ENCODE measurements at places on chromosomes 6 and 20. TPM values are rescaled to one million over a fixed set of nuclear protein-coding genes. Genes with fewer than 3 reads are reported as not detected.
A peak's percentile ranks its signal among the peaks of the same experiment; 100 is the strongest.

- H3K27ac ChIP-seq: no peak overlapping the region
- no peak for DNase-seq
- H3K36me3 ChIP-seq: no peaks in the 10 kb centered on the region
- H3K4me1 ChIP-seq: no peaks in the 10 kb centered on the region
- no peaks in the 10 kb centered on the region for H3K27me3 ChIP-seq
Measured at GRCh38 chr6:81939766-81940165, 187.3 kb upstream of the TENT5A start.

DNA sequence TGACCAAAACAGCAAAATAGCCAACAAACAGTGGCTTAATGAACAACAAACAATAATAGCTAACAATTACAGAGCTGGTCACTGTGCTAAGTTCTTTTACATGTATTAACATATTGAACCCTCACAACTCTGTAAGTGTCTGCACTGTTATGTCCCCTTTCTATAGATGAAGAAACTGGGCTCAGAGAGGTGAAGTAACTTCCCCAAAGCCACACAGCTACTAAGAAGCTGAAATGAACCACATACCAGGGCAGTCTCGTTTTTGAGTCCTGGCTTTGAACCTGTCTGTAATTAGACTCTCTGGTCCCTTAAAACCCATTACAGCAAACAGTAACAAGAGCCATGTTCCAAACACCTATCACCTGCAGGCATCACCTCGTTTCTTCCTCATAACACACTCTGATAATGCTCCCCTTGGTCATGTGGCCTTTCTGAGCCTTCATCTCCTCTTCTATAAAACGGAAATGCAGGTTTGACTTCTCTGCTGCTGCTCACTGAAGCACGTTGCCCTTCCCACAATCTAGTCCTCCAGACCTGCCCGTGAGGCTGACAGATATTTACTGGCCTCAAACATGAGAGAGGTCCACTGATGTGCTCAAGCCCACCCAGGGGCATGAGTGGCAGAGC lies 23.3 kb downstream of the KCNK15 start:
- H3K36me3 ChIP-seq: no peaks in the 10 kb centered on the region
- H3K4me1 ChIP-seq: no peaks in the 10 kb centered on the region
- DNase-seq: no peak
- H3K4me3 ChIP-seq: no peak overlapping the region
- H3K27ac ChIP-seq: no peak overlapping the region
- peaks cover 2% of the 10 kb centered on the region for H3K27me3 ChIP-seq

DNA sequence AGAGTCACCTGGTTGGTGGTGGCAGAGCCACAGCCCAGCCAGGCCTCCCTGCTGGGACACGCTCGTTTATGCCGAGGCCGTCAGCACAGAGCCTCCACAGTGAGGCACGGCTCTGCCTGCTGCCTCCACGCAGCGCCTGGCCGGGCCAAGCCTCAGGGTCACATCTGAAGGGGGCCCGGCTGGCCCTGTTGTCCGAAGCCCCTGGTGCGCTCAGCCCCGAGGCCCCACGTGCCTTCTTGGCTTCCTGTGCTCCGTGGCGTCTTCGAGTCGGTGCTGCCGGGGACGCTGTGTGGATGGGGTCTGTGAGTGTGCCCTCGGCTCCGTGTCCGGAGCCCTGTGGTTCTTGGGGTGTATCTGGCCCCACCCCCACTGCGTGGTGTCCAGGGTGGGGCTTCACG lies 10.4 kb upstream of the TNFRSF6B start:
- H3K36me3 ChIP-seq: no peaks in the 10 kb centered on the region
- H3K27me3 ChIP-seq: no peaks in the 10 kb centered on the region
- peaks cover 24% of the 10 kb centered on the region for H3K4me1 ChIP-seq
- H3K4me3 ChIP-seq: no peak overlapping the region
- DNase-seq: no peak

DNA sequence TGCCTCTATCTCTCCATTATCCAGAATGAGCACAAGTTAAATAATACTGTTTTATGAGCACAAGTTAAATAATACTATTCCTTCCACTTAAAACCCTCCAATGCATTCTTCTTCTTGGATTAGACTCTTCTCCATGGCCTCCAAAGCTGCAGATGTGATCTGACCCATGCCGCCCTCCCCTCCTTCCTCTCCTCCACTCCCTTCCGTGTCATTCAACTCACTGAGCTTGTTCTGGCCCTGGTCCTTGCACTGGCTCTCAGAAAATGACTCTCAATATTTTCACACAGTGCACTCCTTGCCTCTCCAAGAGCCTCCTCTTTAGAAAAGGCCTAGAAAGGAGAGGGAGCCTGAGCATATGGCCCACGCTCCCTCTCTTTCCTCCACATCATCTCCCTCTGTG lies 125.0 kb upstream of the CD93 start:
- H3K4me3 ChIP-seq: no peak overlapping the region
- no peak overlapping the region for H3K27ac ChIP-seq
- H3K27me3 ChIP-seq: no peaks in the 10 kb centered on the region
- H3K4me1 ChIP-seq: no peaks in the 10 kb centered on the region

DNA sequence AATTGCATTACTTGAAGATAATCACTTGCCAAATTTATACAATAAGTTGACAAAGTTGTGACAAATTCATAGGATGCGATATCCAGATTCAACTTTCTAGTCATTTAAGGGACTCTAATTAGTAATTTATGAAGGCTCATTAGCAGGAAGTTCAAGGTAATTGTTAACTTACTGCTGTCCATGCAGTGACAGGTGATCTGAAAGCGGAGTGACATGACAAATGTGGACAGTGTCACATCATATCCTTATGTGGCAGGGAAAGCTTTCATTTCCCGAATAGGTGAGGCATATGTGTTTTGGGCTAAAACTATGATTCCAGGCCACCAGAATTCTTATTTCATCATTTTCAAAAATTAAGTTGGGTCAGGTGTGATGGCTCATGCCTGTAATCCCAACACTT lies 115.9 kb upstream of the BMP2 start:
- H3K27me3 ChIP-seq: no peaks in the 10 kb centered on the region
- no peaks in the 10 kb centered on the region for H3K4me1 ChIP-seq
- no peak overlapping the region for H3K4me3 ChIP-seq
- H3K36me3 ChIP-seq: no peaks in the 10 kb centered on the region
- no peak for DNase-seq

DNA sequence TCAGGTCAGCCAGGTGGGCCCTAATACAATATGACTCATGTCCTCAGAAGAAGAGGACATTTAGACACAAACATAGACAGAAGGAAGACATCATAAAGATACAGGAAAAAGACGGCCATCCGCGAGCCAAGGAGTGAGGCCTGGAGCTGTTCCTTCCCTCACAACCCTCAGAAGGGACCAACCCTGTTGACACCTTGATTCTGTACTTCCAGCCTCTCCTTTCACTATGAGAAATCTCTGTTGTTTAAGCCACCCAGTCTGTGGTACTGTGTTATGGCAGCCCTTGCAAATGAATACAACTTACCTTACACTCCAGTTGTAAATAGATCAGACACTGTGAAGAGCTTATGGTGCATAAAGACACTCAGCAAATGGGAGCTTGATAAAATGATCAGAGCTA lies 199.7 kb downstream of the SAMD5 start:
- no peaks in the 10 kb centered on the region for H3K36me3 ChIP-seq
- H3K4me3 ChIP-seq: no peak overlapping the region
- no peak overlapping the region for H3K27ac ChIP-seq
- no peak for DNase-seq
- H3K27me3 ChIP-seq: no peaks in the 10 kb centered on the region

DNA sequence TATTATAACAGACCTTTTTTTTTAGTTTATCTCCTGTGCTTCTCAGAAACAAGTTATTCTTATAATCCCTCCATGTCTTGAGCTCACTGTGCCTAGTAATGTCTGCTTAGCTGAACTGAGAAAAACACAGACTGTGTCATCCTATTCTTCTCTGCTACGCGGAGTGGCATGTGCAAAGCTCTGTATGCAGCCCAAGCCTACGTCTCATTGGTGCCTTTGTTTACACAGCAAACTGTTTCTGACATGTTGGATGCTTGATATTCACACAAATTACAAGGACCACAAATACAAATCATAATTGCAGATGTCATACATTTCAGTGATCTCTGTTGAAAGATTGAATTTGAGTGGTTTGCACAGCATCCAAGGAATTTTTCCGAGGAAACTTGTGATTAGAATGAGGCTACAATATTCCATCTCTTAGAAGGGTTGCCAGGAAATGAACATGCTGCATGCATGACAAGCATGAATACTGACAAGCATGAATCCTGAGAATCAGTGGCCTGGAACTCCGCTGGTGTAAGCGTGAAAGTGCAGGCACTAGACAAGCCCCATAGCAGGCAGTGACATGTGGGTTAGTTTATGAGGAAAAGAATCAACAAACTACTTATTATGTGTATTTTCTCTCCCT lies 128.4 kb upstream of the SGK1 start:
- no peaks in the 10 kb centered on the region for H3K27me3 ChIP-seq
- no peak overlapping the region for H3K27ac ChIP-seq
- H3K4me3 ChIP-seq: no peak overlapping the region
- no peak for DNase-seq
- no peaks in the 10 kb centered on the region for H3K36me3 ChIP-seq

- H3K36me3 ChIP-seq: no peaks in the 10 kb centered on the region
- no peak for DNase-seq
- H3K27me3 ChIP-seq: no peaks in the 10 kb centered on the region
Measured at GRCh38 chr6:36700831-36701230, 3.2 kb downstream of the RAB44 start.

DNA sequence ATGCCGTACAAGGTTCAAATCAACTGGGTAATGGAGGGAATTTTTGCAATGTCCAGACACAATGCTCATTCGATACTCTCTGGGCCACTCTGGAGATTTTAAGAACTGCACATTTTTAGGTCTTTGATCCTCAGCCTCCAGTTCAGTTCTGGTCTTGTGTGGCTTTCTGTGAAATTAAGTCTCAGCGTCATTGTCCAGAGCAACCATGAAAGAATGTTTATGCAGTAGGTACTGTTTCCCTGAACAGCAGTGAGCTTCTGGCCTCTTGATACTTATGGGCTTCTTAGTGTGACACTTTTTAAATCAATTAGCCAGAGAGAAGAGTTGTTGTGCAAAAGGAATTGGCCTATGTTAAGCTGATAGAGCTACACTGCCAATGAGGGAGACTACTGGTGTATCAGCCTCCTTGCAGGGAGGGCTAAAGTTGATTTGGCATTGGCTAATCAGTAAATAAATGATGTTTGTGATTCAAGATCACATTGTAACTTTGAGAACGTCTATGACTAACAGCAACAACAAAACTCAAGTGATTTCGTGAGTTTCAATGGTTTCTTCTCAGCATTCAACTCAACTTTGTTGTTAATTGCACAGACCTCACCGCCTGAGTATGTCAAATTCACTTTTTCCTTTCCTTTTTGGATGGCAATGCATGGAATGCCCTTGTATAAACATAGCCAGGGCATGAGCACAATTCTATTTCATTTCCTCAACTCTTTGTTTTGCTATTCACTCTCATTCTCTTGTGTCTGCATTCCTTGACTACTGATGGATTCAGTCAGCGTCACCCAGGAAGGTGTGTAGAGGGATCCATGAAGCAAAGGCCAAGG lies 85.1 kb downstream of the GJA1 start:
- H3K36me3 ChIP-seq: no peaks in the 10 kb centered on the region
- H3K27me3 ChIP-seq: no peaks in the 10 kb centered on the region
- H3K4me3 ChIP-seq: no peak overlapping the region
- no peak overlapping the region for H3K27ac ChIP-seq

DNA sequence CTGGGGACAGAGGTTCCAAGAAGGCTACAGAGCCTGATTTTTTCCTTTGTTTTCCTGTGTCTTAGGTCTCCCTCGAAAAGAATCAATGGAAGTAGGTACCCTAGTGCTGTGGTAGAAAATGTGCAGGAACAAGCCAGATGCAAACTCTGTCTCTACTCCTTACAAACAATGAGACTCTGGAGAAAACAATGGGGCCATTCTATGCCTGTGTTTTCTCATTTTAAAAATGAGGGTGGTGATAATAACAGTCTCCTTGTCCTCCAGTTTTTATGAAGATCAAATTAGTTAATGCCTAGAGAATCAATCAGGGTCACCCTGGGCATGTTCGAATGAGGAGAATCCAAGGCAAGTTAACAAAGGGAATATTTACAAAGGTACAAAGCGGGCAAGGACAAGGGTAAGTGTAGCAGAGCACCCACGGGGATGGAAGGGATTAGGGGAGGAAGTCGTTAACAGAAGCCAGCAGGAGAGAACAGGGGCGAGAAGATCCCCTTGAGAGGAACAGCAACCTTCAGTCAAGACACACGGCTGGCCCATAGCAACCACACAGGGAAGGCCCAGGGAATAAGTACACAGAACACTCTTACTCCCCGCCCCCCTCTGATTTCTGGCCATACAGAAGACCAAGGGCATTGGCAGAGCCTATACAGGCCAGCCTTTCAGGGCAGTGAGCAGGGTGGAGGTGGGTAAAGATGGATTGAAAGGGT lies 342.8 kb downstream of the PTPRT start:
- no peaks in the 10 kb centered on the region for H3K27me3 ChIP-seq
- DNase-seq: no peak
- no peak overlapping the region for H3K4me3 ChIP-seq
- no peaks in the 10 kb centered on the region for H3K36me3 ChIP-seq
- H3K4me1 ChIP-seq: no peaks in the 10 kb centered on the region

DNA sequence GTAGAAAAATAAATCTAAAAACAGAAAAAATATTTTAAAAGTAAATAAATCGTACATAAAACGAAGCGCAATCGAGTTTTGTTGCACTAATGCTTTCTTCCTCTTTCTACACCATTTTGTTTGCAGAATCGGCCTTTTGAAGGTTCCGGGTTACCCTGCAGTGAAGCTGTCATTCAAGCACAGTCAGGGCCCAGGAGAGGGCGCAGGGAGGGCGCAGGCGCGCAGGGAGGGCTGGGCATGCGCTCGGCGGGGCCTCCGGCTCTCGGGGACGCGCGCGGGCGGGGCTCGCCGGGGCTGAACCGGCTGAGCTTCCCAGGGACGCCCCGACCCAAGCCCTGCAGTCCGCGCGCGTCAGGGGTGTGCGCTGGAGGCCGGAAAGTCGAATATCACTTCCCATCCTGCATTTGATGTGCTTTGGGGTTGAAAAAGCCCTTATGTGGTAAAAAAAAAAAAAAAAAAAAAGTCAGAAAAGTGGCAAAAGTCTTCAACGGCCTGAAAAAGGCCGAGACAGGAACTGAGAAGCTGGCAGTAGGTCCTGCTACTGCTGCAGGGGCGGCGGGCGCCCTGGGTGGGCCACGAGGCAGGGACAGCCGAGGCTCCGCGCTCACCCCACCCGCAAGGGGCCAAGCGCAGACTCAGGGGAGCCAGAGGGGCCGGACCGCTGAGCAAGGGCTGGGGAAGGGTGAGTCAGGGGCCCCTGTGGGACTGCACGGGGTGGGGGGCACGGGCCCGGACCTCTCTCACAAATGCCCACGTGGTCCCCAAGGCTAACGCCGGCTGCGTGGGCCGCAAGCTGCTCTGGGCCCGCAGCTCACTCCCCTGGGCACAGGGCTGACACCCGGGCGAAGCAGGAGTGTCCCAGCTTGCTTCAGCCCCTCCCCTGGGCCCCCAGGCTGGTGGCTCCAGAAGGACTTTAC lies 40.5 kb downstream of the THBS2 start:
- H3K36me3 ChIP-seq: no peaks in the 10 kb centered on the region
- H3K4me1 ChIP-seq: peaks cover 9% of the 10 kb centered on the region
- H3K27ac ChIP-seq: peak overlapping the region; percentile 58
- H3K4me3 ChIP-seq: peak overlapping the region; percentile 28
- H3K27me3 ChIP-seq: no peaks in the 10 kb centered on the region

GRCh38 chr6:20400456-20401204 lies 1.0 kb upstream of the E2F3 start:
- H3K27ac ChIP-seq: peak overlapping the region; percentile 50
- peaks cover 20% of the 10 kb centered on the region for H3K4me1 ChIP-seq
- peak overlapping the region; percentile 65 for H3K4me3 ChIP-seq
- H3K36me3 ChIP-seq: no peaks in the 10 kb centered on the region
- no peaks in the 10 kb centered on the region for H3K27me3 ChIP-seq

Gene CYP21A2
- 0.28 TPM for total RNA-seq

Gene MPIG6B
- 9.4 TPM for total RNA-seq

Gene EFCAB8
- total RNA-seq: 2.3 TPM

Gene KIF25
- total RNA-seq: not detected

Gene FAM217A
- total RNA-seq: not detected

Gene CLPSL1
- not detected for total RNA-seq
